ENCODE measurements at places on chromosomes 3 and 15.

DNA sequence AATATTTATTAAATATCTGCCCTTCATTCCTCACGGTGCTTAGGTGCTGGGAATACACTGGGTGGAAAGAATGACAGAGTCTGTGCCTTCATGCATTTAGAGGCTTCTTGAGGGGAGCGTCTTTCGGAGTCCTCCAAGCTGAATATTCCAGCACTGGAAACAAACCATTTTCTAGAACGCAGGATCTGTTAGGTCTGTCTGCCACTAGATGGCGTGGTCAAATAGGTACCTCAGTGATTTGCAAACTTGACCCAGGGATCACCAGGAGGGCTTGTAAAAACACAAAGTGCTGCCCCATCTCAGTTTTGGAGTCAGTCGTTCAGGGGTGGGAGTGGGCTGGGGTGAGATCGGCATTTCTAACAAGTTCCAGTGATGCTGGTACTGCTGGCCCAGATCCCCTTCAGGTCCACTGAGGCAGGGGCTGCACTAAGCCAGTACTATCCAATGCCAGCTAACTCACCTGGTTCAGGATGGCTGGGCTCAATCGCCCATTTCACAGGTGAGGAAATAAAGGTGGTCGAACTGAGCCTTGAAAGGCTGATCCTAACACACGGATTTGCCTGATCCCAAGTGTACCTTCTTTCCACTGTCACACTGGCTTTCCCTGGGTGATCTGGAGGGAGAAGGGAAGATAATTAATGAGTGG lies 14.8 kb downstream of the ARNT2 start:
- peak; percentile 75 for DNase-seq

DNA sequence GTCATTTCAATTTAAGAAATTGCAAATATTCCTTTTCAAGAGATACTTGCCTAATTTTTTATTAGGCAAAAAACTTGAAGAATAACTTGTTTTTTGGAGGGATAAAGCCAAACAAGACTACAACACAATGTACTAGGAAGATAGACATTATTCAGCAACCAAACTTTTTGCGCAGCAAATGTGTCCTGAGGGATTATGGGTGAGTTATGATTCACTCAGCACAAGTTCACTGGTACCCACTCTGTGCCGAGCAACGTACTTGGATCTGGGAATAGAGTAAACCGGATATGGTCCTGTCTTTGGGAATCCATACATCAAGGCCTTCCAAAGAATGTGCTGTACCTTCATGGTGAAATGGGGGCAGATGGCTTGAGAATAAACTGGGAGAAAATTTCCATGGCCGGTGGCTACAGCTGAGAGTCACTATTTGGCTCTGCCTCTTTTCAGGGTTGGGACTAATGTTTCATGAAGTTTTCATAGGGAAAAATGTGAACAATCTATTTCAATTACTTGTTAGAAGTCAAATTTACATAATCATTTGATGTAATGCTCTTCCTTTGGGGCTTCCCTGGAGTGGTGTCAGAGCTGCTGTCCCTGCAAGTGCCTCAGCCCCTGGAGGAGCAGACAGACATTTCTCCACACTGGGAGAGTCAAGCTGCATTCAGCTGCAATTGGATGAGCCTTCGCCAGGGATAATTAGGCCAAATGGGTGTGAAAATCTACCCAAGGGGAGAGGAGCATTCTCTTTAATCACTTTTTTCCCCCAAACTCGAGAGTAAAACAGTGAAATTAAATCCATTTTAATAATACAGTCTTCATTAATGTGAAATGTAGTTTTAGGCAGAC lies 315.2 kb downstream of the CLSTN2 start:
- DNase-seq: no peak

GRCh38 chr3:19147905-19148767 lies at the start of gene KCNH8:
KCNH8 (plus strand) TSS chr3:19148510; CDS start chr3:19148720, 210 bp downstream.
- peak; percentile 8 for DNase-seq

GRCh38 chr3:99468918-99469317 lies 169.5 kb upstream of the COL8A1 start:
- no peak for DNase-seq

DNA sequence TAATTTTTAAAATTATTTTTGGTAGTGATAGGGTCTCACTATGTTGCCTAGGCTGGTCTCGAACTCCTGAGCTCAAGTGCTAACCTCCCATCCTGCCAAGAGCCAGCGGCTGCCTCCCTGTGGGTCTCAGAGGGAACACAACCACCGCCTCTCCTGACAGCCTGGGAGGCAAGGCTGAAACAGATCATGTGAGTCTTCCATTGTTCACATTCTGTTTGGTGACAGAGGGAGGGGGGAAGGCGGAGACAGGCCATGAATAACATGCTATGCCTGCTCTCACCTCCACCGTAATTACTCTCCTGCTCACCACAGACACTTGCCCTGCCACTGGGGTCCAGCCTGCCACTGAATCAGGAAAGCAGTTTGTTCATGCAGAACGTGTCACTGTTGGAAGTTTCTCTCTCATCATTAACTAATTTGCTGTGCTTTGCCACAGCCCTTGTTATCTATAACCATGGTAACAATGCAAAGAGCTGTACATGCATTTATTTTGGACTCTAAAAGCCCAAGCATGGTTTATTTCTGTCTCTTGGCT lies 78.4 kb upstream of the RASGRF1 start:
- no peak for DNase-seq

DNA sequence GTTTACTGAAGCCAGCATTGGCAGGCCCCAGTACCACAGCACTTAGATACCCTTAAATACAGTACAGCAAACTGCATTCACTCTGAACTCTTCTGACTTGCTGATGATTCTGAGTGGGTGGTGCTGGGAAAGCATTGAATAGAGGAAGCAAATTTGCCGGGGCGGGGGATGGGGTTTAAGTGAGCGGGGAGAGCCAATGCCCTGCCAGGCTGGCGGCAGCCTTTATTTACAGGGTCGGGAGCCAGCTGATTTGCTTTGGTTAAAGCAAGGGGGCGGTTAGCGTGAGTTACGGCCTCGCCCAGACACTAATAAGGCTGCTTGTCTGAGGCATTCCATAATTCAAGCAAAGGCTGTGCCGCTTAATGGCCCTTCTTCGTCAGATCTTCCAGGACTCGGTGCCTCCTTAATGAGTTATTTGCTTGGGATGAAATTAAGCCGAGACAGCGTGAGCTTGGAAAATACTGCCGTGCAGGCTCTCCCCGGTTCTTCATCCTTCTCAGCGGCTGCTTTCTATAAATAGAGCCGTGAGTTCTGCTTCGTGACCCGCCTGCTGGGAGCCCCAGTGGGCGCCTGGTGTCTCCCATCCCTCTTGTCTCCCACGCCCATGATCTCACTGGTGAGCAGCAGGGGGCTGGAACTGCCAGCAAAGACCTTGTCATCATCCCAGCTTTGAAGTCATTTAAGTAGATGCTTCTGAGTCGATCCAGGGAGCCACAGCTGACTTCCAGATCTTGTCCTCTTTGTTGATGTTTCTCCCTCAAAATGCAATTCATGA lies 25.8 kb downstream of the SPSB4 start:
- DNase-seq: peak; percentile 72
